Tibial artery (tissue), 4 donors: ENCODE measurements at places on chromosomes 5 and 9.

DNA sequence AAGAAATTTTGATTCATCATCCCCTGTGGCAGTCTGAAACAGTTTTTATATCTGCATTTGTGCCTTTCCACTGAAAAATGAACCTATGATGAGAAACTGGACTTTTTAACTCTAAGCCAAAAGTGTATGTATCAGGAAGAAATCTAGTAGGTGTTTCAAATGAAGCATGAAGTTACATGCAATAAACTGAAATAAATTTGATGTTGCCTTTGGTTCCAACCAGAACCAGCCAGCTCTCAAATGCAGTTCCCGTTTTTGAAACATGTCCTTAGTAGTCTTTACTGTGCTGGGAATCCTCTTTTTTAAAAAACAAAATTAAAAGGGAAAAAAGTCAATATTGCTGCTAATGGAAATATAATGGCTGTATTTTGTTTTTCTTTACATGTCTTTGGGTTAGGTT, 43.9 kb downstream of the HACD4 start:
- DNase-seq = no peak

DNA sequence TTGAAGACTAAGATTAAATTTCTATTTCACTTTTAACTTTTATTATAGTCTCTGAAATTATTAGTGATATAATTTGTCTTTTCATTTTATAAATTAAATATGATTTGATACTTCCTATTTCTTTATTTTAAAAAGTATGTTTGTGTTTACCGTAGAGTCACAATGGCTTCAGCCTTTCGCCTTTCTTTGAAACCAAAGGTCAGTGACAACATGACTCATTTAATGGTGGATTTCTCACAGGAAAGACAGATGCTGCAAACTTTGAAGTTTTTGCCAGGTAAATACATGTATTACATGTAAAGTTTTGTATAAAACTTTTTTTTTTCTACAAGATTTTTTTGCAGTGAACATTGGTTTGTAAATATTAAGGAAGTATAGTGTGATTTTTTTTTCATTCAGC, 36.4 kb downstream of the FSD1L start:
- DNase-seq = no peak

GRCh38 chr5:87152886-87153285, 114.8 kb upstream of the RASA1 start:
- no peak for DNase-seq

- no peak for DNase-seq
Measured at GRCh38 chr9:2758898-2759510, 41.7 kb downstream of the KCNV2 start.

GRCh38 chr5:102755686-102756371, 724 bp downstream of the PAM start:
- DNase-seq = peak; percentile 84
